ENCODE measurements at places on chromosomes 7 and 10. TPM values are rescaled to one million over a fixed set of nuclear protein-coding genes. Genes with fewer than 3 reads are reported as not detected.

- no peaks in the 10 kb centered on the region for H3K4me1 ChIP-seq
- H3K4me3 ChIP-seq = no peak overlapping the region
- DNase-seq = no peak
- H3K27me3 ChIP-seq = no peaks in the 10 kb centered on the region
- no peaks in the 10 kb centered on the region for H3K36me3 ChIP-seq
- H3K27ac ChIP-seq = no peak overlapping the region
Observed at GRCh38 chr10:4725917-4726606, 99.9 kb upstream of the AKR1E2 start.

CEP55 gene
- total RNA-seq = 57.7 TPM

BCL7B gene
- 29.9 TPM for total RNA-seq

DNA sequence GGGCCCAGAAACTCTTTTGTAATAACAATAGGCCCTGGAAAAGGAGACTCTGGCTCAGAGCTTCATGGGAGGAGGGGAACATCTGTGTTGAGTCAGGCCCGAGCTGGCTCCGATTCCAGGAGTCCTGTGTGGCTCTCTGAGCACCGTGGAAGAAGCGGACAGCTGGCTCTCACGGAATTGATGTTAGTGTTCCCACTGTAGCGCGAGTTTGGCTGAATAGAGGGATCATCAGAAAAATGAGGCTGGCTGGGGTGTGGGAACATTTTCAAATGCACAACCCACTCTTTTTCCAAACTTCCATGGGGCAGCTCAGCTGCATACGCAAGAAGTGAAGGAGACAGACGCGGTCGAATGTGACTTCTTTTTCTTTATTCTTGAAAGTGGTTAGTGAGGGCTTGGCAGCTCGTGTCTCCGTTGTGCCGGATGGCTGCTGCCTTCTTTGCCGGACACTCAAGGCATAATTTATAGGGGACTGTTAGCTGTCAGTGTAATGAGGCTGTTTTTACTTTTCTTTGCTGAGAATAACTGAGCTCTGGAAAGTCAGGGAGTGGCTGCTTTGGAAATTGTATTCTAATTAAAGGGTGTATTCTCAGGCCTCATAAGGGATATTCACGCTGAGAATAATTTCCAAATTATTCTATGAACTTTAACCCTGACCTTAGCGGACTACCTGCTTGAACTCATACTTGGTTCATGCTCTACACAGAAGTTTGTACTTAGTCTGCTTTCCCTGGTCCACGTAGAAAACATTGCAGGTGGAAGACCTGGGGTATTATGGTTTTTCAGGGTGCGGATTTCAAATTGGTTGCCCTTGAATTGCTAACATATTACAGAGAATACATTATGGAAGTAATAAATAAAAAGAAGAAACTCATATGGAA, 23.1 kb downstream of the MDFIC start:
- peak; percentile 52 for DNase-seq
- no peaks in the 10 kb centered on the region for H3K36me3 ChIP-seq
- no peak overlapping the region for H3K4me3 ChIP-seq

TAS2R5 gene
- total RNA-seq = 3.9 TPM

TUBB8 gene
- 1.9 TPM for total RNA-seq

DNA sequence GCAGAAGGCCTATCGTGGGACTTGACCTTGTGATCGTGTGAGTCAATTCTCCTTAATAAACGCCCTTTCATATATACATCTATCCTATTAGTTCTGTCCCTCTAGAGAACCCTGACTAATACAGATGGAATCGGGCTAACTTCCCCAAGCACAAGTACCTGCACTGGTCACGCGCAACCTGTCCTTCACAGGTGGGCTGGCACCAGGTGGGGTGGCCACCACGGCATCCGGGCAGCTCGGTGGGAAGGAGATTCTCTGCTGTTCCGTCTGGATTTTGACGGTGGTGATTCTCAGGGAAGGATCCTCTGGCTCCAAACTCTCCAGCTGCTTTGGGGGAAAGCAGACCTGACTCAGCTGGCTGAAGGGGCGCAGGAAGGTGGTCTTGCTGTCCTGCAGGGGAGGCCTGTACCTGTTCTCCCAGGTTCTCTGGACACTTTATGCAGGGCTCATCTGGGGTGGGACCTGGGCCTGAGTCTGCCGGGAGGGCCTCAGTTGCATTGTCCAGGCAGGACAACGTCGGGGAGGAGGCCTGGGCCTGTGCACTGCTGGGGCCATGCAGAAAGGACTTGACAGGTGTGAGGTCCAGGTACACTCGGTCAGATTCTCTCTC, 61.1 kb downstream of the VWA2 start:
- no peak for DNase-seq
- no peak overlapping the region for H3K27ac ChIP-seq
- H3K4me3 ChIP-seq = no peak overlapping the region
- H3K4me1 ChIP-seq = peaks cover 4% of the 10 kb centered on the region
- H3K27me3 ChIP-seq = no peaks in the 10 kb centered on the region

DNA sequence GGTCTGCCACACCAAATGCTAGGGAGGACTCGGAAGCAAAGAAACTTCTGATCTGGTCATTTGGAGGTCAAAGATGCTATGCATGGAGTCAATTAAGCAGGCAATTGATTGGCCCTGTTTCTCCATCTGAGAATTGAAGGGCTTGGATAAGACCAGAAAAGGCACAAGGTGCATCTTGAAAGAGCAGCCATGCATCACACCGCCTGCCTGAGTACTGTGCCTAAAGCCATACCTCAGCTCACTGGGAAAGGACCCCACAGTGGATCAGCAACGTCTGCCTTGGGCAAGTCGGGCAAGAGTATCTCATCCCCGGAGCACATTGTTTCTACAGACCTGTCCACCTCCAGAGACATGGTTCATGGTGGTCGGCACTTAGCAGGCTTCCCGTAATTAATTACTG, 42.4 kb downstream of the DLG5 start:
- H3K27ac ChIP-seq = no peak overlapping the region
- no peak for DNase-seq
- no peaks in the 10 kb centered on the region for H3K27me3 ChIP-seq
- H3K36me3 ChIP-seq = no peaks in the 10 kb centered on the region
- no peak overlapping the region for H3K4me3 ChIP-seq

Data from neural progenitor cell (in vitro differentiated cells).